GM20000 (cell line): ENCODE measurements at places on chromosomes 11 and 22.

DNA sequence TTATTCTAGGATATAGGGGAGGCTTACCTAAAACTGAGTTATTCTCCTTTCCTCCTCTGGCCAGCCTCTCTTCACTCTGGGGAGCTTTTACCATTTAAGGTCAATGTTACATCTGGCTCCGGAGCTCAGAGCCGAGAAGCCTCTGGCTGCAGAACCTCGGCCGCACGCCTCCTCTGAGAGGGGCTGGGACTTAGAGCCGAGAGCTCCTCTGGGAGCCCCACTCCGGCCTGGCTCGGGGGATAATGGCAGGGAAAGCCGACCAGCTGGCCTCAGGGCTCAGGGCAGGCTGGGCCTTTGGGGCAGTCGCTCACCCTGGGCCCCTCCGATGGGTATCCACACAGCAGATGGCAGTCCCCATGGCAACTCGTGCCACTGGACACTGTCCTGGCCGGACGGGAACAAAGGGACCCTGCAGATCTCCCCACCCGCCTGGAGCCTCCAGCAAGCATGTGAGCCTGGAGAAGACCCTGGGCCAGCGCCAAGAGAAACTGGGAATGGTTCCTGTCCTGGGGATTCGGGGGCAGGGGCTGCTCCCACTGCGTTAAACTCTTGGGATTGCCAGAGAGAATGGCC lies at the start of gene IRAG1:
TSS of gene IRAG1 (minus strand) at position 247 of the 573 bp plus-strand sequence. CDS start at position 94, 153 bp downstream.
- no peak for DNase-seq

DNA sequence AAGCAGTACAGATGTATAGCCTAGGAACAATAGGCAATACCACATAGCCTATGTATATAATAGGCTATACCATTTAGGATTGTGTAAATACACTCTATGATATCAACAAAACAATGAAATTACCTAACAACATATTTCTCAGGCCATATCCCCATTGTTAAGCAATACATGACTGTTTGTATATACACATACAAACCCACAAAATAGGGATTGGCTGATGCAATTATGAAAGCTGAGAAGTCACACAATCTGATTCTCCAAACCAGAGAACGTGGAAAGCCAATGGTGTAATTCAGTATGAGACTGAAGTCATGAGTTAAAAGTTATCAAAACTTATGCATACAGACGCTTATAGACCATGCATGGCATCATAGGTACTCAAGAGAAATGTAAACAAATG lies 700.1 kb upstream of the RAG2 start:
- no peak for DNase-seq

GRCh38 chr11:57349491-57350274 lies 11.5 kb downstream of the P2RX3 start:
- peak; percentile 75 for DNase-seq

- no peak for DNase-seq
Observed at GRCh38 chr11:37199082-37199481, 601.0 kb upstream of the RAG2 start.

- DNase-seq: no peak
Observed at GRCh38 chr22:17107547-17107810, 13.7 kb downstream of the TMEM121B start.

GRCh38 chr22:48423481-48423911 lies 1404.2 kb downstream of the BRD1 start:
- DNase-seq: no peak

DNA sequence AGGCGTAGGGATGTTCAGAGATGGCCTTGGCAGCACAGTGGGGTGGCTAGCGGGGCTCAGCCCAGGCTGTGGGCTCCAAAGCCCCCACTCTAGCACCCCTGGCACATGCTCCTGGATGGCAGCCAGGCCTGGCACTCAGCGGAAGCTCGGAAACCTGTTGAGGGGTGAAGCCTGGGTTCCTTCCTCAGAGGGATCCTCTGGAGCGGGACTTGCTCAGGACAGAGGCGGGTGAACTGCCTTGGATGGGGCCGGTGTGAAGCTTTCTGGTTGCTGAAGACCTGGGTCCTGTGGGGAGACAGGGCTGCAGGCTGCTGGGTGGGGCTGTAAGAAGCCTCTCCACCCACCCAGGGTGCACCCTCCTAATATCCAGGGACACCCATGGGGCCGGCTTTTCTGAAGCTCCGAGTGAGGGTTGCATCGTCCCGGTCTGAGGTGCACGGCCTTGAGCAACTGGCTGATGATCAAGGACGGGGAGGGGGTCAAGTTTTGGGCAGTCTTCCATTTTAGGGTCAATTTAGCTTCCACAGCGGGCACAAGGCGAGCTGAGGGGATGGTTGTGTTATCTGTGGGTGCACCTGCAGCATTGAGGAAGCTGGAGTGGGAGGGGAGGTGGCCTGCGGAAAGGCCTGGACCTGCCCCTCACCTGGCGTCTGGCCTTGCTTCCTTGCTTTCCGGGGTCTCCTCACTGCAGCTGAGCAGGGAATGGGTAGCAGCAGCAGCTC lies 5.2 kb downstream of the MRGPRE start:
- peak; percentile 19 for DNase-seq

GRCh38 chr22:38427465-38427864 lies 27.5 kb downstream of the KCNJ4 start:
- DNase-seq: no peak

DNA sequence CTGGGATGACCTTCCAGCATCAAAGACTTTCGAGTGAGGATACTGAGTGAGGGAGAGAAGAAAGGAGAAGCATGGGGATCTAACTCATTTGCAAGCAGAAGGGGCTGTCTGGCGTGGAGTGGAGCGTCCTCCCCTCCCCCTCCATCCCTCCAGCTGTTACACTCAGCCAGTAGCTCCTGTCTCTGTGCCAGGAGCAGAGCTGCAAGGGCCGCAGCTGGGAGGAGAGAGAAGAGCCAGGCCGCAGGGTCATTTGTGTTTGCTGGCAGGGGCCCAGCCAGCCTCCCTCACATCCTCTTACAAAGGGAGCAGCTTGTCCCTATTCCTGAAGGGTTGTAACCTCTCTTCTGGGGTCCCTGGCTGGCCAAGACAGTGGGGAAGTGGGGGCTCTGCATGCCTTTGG lies 57.9 kb downstream of the NECTIN1 start:
- no peak for DNase-seq

- no peak for DNase-seq
Observed at GRCh38 chr22:31056986-31057599, 24.0 kb upstream of the SMTN start.

GRCh38 chr11:96328395-96329010 lies 14.5 kb downstream of the MAML2 start:
- DNase-seq: no peak

GRCh38 chr22:23305922-23306374 lies 125.6 kb downstream of the BCR start:
- DNase-seq: no peak

GRCh38 chr11:114171257-114172054 lies 111.9 kb downstream of the ZBTB16 start:
- DNase-seq: no peak

- DNase-seq: no peak
Observed at GRCh38 chr11:106233191-106233590, 155.7 kb downstream of the AASDHPPT start.

DNA sequence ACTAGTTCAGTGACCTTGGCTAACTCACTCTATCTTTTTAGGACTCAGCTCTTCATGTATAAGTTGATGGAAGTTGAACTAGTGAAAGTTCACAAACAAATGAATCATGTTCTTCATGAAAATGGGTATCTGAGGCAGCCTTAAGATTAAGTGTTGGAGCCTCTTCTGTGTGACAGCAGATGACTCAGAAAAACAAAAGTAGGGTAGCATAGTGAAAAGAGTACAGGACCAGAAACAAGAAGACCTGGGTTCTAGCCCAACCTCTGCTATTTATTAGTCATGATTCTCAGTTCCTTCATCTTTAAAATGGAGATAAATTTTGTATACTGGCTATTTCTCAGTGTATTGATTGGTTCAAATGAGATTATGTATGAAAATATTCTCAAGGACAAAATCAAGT lies 60.2 kb downstream of the USP35 start:
- no peak for DNase-seq

- no peak for DNase-seq
Observed at GRCh38 chr11:5597953-5598352, 1.5 kb downstream of the TRIM6 start.

DNA sequence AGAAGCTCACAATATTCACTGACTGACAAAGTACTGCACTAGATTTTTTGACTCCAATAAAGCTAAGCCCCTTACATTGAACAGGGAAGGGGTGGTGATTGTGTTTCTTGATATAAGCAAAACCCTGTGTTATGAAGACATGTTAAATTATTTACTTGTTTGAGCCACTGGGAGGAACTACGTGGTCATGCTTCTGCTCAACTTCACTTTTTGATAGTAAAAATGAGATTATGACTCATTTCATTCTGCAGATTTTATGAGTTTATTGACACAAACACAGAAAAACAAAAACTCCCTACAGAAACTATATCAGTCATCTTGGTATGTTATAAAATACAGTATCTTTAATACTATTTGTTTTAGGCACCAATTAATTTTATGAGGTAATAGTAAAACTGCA lies 124.7 kb downstream of the CADM1 start:
- peak; percentile 4 for DNase-seq

- DNase-seq: no peak
Observed at GRCh38 chr11:9577556-9577955, 4.1 kb downstream of the WEE1 start.

GRCh38 chr22:26535603-26535908 lies 23.3 kb upstream of the TFIP11 start:
- DNase-seq: no peak

DNA sequence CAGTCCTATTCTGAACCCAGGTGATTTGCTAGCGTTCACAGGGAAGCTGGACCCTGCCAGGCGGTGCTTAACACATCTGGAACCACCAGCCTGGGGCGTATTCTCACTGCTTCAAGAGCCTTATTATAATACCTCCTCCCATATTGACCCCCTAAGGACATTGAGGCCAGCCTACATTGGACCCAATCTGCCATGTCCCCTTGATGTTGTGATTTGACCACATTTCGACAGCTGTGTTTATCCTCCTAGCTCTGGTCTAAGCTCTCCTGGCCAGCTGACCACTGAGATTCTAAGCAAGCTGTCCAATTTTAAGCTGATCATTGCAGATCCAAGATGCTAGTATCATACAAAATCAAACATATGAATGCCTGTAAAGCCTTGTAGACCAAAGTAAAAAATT lies 148.1 kb upstream of the BLID start:
- no peak for DNase-seq

DNA sequence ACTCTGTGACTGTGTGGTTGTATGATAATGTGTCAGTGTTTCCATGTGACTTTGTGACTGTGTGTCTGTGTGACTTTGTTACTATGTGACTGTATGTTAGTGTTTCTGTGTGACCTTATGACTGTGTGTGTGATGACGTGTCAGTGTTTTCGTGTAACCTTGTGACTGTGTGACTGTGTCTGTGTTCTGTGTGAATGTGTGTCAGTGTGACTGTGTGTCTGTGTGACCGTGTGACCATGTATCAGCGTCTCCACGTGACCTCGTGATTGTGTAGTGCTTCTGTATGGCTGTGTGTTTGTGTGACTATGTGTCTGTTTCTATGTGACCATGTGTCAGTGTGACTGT lies 9.5 kb upstream of the PKNOX2 start:
- DNase-seq: no peak

- no peak for DNase-seq
Observed at GRCh38 chr11:128714881-128715280, 21.0 kb downstream of the FLI1 start.

DNA sequence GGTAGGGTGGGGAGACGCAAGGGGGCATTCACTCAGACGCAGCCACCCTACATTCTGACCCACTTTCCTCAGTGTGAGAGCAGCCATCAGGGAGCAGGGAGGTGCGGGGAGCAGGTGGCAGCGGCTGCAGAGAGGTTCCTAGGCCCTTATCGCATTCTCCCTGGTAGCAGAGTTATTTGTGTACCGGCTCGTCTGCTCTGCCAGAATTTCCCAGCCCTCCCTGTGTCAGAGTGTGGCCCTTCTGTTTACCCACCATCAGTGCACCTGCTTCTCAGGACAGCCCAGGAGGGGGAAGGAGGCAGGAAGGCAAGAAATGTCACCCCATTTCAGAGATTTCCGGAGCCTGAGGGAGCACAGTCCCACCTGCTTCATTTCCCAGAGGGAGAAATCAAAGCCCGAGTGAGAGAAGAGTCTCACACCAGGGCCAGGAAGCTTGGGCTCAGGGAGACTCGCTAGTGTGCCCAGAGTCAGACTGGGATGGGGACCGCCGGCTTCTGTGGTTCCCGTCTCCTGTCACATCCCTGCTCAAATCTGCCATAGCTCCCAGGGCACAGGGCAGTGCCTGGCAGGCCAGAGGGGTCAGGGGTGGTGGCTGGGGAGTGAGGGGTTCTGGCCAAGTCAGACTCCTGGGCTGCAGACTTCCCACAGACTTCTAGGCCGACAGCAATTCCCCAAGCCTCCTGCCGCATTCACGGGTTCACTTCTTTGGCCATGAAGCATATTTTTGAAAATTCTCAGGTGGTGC lies 49.7 kb downstream of the ARRB1 start:
- no peak for DNase-seq

DNA sequence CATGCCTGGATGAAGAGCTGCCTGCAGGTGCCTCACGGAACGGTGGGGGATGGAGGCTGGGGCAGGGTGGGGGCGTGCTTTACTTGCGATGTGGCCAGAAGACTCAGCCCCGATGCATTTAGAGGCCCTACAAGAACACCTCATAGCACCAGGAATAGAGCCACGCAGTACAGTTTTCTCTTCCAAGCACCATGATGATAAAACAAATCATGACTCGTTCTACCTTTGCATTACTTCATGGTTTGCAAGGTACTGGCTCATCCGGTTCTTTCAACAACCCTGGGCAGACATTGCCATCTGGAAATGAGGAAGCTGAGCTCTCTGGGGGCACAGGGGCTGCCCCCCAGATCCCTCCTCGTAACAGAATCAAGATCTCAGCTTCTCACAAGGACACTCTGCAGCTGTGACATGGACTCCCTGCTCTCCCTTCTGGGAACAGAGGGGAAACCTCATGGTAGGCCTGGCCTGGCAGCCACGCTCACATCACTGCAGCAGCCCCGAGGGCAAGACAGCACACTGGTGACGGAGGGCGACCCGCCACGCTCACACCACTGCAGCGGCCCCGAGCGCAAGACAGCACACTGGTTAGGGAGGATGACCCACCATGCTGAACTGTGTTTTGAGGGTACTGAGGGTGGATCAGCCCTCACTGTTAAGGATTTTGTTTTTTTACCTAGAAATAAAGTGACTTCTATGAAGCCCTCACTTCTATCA lies 46.9 kb downstream of the PHF21B start:
- DNase-seq: no peak

GRCh38 chr11:36750349-36750748 lies 152.3 kb upstream of the RAG2 start:
- no peak for DNase-seq

GRCh38 chr11:113643006-113643585 lies 63.0 kb downstream of the TMPRSS5 start:
- no peak for DNase-seq

- DNase-seq: no peak
Observed at GRCh38 chr11:124749912-124750311, 2.1 kb downstream of the VSIG2 start.

DNA sequence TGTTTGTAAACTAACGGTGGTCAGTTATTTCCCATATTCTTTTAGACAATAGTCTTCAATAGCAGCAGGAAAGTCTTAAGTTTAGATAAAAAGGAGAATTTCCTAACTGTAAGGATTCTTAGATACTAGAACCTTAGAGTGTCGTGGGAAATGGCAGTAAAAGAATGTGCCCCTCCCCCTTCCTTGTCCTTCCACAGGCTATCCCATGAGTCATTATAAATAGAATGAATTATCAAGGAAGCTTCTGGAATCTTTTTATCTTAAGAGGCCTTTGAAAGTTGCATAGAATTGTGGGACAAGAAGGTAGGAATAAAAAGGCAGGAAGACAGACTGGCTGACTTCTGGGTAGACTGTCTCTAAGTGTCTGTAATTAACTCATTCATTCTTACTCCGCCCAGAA lies 165.2 kb upstream of the TBCEL start:
- DNase-seq: no peak

GRCh38 chr11:3929232-3929631 lies 73.8 kb downstream of the STIM1 start:
- no peak for DNase-seq
